Head of caudate nucleus (tissue), 42 donors: ENCODE measurements at places on chromosomes 1 and 21.

GRCh38 chr1:109983380-109984189 lies 980 bp upstream of the AHCYL1 start:
- no peak for DNase-seq

DNA sequence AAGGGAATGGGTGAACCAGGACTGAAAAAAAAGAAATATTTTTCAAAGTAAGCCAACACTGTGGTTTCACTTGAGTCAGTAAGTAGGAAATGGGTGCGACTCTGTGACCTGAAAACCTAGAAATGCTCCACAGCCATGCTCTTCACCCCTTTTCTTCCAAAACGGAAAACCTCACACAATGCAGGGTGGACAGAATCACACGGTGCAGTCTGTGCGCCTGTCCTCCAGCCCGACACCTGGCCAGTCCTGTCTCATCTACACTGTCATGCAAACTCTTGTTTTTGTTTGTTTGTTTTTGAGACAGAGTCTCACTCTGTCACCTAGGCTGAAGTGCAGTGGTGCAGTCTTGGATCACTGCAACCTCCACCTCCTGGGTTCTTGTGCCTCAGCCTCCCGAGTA lies 53.3 kb downstream of the B3GALT5 start:
- no peak for DNase-seq

DNA sequence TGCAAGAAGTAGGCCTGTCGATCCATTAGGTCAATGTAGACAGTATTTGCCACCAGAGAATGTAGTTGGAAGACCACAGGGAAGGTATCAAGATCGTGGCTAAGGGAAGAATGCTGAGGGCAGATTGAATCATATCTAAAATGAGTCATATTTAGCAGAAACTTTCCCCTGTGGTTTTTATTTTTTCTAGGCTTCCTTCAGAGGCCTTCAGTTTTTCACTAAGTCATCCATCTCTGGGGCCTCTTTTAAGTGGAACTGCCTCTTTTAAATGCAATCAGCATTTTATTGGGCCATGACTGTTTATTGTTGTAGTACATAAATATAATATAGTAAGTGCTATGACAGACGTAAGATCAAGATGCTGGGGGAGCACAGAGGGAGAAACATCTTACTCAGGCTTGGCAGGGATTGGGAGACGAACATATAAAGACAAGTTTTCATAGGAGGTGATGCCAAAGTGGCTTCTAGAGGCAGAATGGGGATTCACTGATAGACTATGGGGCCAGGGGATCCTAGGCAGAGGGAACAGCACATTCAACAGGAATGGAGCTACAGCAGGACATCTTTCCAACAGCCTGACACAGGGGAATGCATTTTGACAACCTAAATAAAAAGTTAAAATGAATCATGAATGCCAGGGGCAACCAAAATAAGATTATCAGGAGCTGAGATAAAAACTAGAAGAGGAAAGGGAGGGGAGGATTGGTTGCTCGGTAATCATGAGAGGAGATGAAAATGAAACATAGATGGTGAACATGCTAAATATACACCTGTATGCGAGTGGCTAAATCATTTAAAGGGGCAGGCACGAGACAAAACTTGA lies 20.1 kb downstream of the UBE2U start:
- DNase-seq = no peak

DNA sequence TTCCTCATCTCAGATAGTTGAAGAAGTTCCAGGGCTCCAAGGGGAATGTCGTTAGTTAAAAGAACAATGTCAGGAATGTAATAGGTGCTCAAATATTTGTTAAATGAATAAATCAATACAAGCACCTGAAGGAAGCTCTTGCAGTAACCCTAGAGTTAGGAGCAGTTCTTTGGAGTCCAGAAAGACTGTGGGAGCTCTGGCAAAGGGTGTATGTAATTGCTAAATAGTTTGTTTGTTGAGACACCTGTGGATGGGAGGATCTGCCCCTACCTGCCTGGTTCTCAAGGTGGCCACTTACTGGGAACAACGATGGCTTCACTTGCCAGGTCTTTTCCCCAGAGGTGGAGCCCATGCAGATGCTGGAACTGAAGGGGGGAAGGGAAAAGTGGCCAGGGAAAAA lies 27.5 kb upstream of the JUN start:
- DNase-seq = no peak

DNA sequence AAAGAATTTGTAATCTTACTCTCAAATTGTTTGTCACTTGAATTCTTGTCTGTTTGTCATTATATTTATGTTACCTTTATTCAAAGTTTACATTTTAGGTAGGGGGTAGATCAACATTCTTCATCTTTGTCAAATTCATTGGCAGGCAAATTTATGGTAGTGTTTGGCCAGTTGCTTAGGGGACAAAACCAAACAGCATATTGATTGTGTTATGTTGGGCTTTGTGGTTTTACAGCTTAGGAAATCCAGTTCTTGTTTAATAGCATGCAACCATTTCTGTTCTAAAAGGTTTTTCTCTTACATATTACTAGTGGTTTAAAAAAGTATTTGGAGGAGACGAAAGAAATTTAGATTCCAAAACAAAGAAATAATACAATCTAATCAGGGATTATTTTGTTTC lies 91.4 kb downstream of the HMCN1 start:
- DNase-seq = no peak

- no peak for DNase-seq
Observed at GRCh38 chr1:166763318-166763717, 76.0 kb upstream of the POGK start.

GRCh38 chr21:26127918-26128317 lies 42.7 kb downstream of the APP start:
- DNase-seq = peak; percentile 31

DNA sequence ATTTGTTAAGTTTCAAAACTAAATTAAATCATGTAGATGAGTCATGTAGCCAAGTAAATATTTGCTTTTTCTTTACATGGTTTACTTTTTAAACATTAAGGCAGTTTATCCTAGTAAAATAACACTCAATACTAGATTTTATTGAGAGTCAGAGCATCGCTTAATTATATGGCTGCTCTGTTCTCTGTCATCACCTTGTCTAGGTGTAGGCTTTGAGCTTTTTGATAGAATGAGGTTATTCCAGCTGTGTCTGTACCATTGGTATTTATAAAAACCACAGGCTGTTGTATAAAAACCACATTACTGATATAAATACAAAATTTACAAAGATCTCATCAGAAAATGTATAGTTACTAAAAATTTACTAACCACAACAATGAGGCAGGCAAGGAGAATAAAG lies 42.5 kb upstream of the GPR52 start:
- DNase-seq = no peak

DNA sequence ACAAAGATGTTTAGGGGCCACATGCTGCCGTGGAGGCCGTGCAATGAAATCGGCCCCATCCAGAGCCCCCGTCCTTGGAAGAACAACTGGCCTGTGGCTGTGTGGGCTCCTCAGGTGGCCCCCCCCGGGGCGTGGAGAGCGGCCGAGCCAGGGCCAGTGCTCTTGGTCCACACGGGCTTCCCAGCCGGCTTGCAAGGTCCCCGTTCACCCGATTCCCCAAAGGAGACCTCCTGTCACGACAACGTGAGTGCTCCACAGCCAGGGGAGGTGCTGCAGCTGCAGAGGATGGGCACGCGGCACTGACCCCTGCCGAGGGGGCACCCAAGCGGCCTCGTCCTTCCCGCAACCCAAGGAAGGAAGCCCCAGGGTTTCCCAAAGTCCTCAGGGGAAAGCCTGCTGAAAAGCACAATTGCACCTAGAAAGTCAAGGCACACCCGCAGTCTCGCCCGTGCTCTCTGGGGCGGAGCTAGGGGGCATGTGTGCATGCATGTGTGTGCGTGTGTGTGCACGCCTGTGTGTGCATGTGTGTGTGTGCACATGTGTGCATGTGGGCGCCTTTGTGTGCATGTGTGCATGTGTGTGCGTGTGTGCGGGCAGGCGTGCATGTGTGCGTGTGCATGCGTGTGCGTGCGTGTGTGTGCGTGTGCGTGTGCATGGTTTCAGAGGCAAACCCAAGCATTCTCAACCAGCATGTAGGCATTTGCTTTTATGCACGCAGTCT lies 48.2 kb downstream of the SLX9 start:
- no peak for DNase-seq

- no peak for DNase-seq
Observed at GRCh38 chr1:185365951-185366350, 48.9 kb upstream of the IVNS1ABP start.

- DNase-seq = no peak
Observed at GRCh38 chr1:46653405-46653958, 14.7 kb downstream of the ATPAF1 start.

DNA sequence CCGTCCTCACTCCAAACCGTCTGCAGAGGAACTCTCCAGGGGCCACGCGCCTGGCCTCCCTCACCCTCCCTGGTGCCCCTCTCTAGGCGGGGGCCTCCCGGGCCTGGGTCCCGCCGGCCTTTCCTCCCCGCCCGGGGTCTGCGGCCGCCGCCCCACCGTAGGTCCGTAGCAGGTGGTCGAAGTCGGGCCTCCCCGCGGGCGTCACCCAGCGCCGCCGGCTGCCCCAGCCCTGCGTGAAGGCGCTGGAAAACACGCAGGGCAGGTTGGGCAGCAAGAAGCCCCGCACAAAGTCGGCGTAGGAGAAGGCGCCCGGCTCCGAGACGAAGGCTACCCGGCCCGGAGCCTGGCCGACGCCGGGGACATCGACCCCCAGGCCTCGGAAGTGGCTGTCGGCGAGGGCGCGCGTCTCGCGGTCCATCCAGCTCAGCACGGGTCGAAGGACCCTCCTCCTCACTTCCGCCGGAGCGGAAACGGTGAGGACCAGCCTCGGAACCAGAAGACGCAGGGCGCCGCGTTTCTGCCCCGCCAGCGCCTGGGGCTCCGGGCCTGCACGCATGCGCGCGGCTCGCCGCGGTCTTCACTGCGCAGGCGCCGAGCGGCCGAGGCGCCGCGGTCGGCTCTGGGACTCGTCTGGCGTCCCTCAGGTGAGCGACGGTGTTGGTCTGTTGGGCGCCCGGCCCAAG lies at the start of the genes JMJD4 and SNAP47:
Gene JMJD4, minus strand, starts transcription at position 447 of the 683 bp plus-strand sequence. Its CDS starts 29 bp downstream, at position 418.
Gene SNAP47, plus strand, starts transcription at position 580 of the 683 bp plus-strand sequence. CDS start 12,302 bp downstream, outside the sequence.
- peak; percentile 91 for DNase-seq

- no peak for DNase-seq
Observed at GRCh38 chr1:29256979-29257804, 20.9 kb downstream of the PTPRU start.

- DNase-seq = no peak
Observed at GRCh38 chr1:30738715-30739559, 15.6 kb upstream of the MATN1 start.

GRCh38 chr1:218948446-218948845 lies 225.2 kb upstream of the LYPLAL1 start:
- DNase-seq = no peak

- DNase-seq = no peak
Observed at GRCh38 chr1:43851561-43852338, 81.9 kb upstream of the ARTN start.

- no peak for DNase-seq
Observed at GRCh38 chr1:239995281-239995680, 96.4 kb upstream of the FMN2 start.

DNA sequence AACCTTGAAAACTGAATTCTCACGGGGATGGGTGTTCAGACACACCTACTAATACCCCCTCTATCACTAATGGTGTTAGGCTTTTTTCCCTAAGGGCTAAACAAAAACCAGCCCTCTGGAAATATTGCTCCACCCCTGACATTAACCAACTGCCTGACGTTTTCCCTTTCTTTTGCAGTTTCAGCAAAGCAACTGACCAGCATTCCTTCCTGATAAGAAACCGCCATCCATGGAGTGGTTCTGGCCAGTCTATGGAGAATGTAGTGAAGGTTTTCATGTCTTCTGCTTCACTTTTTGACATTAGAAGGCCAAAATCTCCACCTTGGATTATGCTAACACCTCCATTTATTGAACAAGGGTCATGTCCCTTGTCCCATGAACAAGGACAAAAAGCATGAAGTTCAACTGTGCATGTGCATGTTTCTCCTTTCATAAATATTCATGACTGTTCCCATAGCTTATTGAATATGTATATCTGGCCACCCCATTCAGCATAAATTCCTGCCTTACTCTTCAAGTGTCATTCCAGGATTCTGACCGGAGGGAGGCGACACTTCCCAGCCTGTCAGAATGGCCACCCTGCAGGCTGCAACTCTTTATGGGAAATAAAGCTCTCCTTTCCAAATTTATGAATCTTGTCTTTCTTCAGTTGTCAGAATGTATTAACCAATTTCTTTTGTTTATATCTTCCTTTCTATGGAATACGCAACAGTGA lies 314.3 kb downstream of the HHIPL2 start:
- DNase-seq = no peak
